ENCODE measurements at places on chromosomes 1 and 21. TPM values are rescaled to one million over a fixed set of nuclear protein-coding genes. Genes with fewer than 3 reads are reported as not detected.

DNA sequence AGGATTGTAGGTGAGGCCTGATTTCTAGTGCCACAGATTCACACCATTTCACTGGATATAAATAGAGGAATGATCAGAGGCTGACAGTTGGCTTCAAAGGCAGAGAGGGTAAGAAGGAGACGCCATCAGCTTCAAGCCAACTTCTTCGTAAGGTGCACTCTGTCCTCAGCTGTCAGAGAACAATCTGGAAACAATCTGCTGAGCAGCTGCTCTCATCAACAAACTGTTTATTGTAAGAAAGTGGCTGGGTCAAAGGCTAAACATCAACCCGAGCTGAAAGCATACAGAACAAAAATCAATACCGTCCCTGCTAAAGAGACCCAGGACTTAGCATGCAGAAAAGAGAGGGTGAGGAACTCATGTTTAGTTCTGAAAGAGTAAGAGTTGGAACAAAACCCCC lies 48.2 kb downstream of the HLCS start:
- DNase-seq: no peak

- peak; percentile 25 for DNase-seq
Observed at GRCh38 chr1:189859385-189859977, 618.2 kb downstream of the BRINP3 start.

- no peak for DNase-seq
Observed at GRCh38 chr21:26684889-26685288, 111.8 kb upstream of the CYYR1 start.

DNA sequence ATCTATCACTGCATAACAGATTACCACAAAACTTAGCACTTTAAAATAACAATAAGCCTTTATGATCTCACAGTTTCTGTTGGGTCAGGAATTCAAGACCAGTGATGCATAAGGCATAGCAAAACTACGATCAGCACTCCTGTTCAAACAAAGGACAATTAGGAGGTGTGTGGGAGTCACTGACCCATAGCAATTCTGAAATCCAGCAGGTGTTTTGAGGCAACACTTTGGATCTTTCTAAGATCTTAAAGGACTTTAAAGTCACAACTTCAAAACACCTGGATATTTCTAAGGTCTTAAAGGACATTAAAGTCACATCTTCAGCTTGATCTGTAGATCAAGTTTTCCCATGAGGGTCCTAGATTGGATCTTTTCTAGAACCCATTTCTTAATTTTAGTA lies 35.3 kb downstream of the AKT3 start:
- DNase-seq: no peak

GRCh38 chr1:195195423-195196057 lies 1412.7 kb downstream of the KCNT2 start:
- DNase-seq: no peak

- no peak for DNase-seq
Observed at GRCh38 chr1:40318970-40319621, 2.0 kb upstream of the COL9A2 start.

- DNase-seq: no peak
Observed at GRCh38 chr1:66300972-66301451, 232.9 kb upstream of the SGIP1 start.

DNA sequence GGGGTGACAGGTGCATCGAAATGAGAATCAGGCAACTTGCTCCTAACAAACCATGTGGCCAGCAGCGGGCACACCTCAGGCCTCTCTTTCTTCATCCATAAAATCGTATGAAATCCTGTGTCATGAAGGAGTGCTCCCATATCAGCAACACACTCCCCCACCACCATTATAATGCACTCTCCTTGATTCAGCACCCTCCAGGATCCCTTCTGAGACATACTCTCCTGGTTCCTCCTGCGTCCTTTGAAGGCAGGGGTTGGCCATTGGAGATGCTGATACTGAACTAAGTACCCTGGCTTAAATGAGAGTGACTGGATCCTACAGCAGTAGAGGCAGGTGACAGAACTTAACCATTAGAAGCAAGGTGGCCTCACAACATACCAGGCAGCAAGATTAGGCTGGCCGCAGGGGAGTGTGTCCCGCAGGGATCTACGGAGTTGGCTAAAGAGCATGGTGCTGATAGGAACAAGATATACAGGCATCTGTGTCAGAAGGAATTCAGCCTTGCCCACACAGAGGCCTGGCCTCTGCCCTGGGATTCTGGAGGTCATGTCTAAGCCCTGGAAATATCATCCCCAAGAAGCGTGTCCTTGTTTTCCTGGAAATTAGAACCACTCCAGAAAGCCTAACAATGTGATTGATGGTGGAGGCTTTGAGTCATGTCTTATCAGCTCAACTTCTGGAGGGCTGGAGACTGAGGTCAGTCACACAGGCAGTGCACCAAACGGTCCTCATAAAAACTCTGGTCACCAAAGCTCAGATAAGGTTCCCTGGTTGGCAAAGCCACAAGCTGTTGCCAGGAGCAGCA lies 16.8 kb downstream of the S100A7A start:
- no peak for DNase-seq

DNA sequence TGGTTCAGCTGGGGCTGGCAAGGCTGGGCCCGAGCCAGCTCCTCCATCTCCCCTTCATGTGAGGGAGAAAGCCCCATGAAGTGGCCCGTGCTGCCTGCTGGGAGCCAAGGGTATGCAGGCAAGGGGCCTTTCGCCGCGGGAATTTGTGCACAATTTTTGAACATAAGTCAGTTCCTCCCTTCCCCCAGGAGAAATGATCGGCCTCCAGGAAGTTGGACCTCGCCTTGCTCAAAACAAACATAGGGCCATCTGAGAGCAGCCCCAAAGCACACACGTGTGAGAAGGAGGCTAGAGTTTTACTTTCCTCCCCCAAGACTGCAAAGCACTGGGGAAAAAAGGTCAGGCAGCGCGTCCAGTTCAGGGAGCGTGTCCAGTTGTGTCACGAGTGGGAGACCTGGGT lies 64.7 kb downstream of the PRDM16 start:
- no peak for DNase-seq

- peak; percentile 73 for DNase-seq
Observed at GRCh38 chr1:233240829-233241682, 54.5 kb downstream of the PCNX2 start.

- DNase-seq: no peak
Observed at GRCh38 chr1:199177241-199177640, 538.4 kb downstream of the PTPRC start.

DNA sequence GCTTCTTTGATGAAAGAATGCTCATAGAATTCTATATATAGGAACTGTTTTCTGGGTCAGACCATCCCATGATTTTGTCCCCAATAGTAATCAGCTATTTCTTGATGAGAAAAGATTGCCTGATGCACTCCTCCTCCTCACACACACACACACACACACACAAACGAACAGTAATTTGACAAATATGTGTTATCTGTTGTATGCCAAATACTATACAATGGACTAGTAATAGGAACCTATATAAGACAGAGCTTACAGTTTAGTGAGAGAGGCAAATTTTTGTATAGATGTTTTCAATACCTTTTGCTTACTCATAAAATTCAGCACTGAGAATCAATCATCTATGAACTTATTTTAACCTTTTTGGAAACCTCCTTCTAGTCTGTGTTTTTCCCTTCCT lies 76.8 kb downstream of the PLA2G4A start:
- no peak for DNase-seq

GRCh38 chr21:15060543-15061175 lies 4.1 kb downstream of the NRIP1 start:
- no peak for DNase-seq

CHODL gene
- total RNA-seq: 1.6 TPM

RBM11 gene
- total RNA-seq: 6.2 TPM

CYP4X1 gene
- total RNA-seq: 0.17 TPM

HSD3B2 gene
- total RNA-seq: not detected

NTMT2 gene
- total RNA-seq: not detected
